ENCODE measurements at places on chromosomes 13 and 19.

GRCh38 chr19:17522988-17523872, 11.8 kb downstream of the PGLS start:
- no peak for DNase-seq

GRCh38 chr13:108005231-108005630, 210.1 kb downstream of the LIG4 start:
- DNase-seq: no peak

- no peak for DNase-seq
These were observed 90.1 kb upstream of the ABCC4 start for GRCh38 chr13:95391362-95391761.

DNA sequence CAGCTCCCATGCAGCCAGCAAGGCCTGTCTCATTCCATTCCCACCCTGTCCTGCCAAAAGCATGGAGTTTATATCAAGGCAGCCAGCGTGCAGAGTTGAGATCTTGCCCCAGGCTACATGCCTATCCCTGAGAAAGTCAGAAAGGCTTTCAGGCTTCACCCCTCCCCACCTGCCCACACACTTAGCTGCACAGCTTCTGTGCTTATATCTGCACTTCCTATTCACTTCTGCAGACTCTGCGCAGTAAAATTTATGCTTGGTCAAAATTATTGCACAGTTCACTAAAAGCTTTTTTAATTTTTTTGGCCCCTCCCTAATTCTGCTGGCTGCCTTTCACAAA, 12.5 kb upstream of the ZNF675 start:
- DNase-seq: no peak

DNA sequence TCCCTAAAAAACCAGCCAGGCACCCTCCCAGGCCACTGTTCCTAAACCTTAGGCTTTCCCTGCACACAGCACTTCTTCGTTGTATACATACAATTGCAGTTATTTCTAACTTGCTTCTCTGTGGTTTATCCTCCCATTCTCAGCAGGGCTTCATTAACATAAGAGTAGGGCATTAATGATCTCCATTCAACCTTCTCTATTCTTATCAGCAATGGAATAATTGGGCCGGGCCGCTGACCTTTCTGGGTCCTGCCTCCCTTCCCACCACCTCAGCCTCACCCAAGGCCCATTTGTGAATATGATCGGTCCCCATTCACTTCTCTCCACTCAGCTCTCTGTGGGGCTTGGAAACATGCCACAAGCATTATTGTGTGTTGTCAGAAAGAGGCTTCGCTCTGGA, 184.2 kb downstream of the SUCLA2 start:
- DNase-seq: no peak

GRCh38 chr19:12792853-12793289, 1.6 kb downstream of the JUNB start:
- no peak for DNase-seq

DNA sequence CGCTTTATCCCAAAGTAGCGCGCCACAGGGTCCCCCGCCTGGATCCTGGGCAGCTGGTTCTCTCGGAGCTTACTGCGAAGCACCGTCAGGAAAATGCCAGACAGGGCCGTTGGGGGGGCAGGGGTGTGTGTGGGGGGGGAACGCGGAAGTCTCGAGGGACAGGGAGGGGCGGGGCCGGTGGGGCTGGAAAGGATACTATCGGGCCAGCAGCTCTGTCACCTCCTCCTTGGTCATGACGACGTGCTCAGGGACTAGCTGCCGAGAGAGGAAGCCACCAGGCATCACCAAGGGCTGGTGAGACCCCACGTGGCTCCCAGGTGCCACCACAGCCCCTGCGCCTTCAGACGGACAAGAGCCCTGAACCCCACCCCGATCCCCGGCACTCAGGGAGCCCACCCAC, 5.3 kb downstream of the POLR2E start:
- DNase-seq: no peak

- DNase-seq: peak; percentile 89
These were observed 43.3 kb downstream of the RFX2 start for GRCh38 chr19:6066661-6067646.

- no peak for DNase-seq
These were observed 429.1 kb downstream of the ITGBL1 start for GRCh38 chr13:101881593-101881992.

- no peak for DNase-seq
These were observed 69.1 kb downstream of the ATP7B start for GRCh38 chr13:51942189-51942588.

GRCh38 chr13:109816808-109817203, 30.4 kb upstream of the IRS2 start:
- DNase-seq: no peak

DNA sequence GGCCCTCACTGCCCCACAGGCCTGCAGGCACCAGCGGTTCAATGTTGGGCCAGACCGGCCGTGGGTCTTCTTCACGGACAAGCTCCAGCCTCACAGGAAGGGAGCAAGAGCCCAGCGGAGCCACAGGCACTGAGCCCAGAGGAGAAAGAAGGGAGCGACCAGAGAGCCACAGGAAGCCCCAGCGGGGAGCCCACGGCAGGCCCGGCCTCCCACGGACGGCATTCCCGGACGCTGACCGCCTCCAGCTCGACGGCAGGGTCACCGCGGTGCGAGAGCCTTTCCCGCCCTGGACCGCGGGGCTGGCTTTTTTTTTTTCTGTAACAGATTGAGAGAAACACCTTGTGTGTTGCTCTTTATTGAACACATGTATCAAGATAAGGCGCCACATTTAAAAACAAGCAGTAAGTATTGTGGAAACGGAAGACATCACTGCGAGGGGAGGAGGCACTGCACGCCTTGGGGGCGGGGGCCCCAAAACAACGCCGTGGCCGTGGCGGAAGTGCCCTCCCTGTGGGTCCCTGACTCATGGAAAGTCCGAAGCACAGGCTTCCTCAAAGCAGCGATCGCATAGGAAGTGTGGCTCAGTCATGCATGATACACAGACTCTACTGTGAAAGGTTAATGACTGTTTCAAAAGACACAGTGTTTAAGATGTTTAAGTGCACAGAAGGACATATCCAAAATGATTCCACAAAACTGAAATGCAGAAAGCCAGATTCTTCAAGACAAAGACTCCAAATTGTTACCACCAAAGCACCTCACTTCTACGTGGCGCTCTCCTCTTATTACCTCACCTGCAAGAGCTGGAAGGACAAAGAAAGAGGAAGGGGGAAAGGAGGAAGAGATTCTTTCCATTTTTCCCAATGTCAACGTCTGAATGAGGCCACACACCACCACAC, 3.5 kb downstream of the RASA3 start:
- DNase-seq: peak; percentile 77

- DNase-seq: no peak
These were observed 22.0 kb downstream of the ELAVL1 start for GRCh38 chr19:7983286-7983950.

DNA sequence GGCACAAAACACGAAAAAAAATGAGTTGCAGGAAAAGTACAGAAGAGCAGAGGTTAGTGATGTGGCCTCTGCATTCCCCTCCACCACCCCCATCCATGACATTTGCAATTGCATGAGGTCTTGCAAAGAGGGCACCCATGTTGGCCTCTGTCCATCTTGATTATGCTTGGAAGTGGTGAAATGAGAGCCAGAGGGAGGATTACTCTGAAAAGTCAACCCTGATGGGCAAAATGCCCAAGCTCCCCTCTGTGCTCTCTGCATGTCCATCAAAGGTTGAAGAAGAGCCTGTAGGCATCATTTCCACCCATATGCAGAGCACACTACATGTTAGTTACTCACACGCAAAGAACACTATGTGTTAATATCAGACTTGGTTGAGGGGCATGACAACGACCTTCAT, 71.4 kb downstream of the SLC15A1 start:
- no peak for DNase-seq

GRCh38 chr13:37561031-37561430, 37.5 kb downstream of the POSTN start:
- DNase-seq: no peak

DNA sequence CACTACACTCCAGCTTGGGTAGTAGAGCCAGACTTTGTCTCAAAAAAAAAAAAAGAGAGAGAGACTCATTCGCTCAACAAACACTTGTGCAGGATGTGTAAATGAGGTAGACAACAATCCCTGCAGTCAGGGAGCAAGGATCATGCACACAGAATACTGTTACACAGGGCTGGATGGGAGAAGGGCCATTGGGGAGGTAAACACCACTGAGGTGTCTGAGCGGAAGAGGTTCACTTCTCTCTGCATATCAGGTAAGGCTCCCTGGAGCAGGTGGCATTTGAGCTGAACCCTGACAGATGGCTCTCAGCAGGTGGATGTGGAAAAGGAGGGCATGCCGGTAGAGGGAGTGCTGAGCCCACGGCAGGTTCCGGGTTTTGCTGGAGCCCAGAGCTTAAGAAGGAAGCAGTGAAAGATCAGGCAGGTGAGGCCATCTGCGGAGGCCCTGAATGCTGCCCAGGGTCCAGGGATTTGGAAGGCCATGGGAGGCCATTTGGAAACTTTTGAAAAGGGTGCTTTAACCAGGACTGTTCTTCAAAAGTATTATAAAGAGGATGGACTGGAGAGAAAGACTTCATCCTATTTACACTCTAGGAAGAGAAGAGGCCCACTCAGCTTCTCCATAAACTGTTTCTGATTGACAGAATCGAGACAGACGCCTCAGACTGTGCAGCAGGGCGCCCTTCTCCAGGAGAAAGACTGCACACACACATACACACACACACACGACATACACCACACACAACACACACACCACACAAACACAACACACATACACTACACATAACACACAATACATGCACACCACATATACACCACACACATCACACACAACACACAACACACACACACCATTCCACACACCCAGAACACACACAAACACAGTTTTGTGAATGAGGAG, 199.4 kb downstream of the USP12 start:
- DNase-seq: no peak

- peak; percentile 90 for DNase-seq
These were observed 15.4 kb upstream of the AP1M2 start for GRCh38 chr19:10602330-10603083.

DNA sequence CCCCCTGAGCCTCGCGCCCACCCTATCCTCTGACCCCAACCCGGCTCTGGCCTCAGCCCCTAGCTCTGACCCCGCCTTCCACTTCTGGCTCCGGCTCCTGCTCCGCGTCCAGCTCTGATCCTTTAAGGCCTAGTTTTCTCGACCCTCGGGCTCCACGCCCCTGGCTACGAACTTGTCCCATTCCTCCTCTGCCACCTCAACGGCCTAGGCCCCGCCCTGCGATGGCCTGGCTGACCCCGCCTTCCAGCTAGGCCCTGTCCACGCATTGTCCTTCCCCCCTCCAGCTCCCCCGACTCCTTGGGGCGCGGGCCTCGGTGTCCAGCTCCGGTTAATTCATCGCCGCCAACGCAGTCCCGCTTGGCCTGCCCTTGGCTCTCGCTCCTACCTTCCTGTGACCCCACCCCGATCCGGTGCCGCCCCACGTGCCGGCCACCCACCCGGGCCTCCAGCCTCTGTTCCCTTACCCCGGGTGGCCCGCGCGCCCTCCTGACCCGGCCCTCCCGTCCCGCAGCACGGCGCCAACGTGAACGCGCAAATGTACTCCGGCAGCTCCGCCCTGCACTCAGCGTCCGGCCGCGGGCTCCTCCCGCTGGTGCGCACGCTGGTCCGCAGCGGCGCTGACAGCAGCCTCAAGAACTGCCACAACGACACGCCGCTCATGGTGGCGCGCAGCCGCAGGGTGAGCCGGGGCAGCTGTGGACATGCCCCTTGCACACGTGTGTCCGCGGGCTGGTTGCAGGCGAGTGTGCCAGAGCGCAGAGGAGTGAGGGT, 9.4 kb downstream of the BCL3 start:
- peak; percentile 79 for DNase-seq

DNA sequence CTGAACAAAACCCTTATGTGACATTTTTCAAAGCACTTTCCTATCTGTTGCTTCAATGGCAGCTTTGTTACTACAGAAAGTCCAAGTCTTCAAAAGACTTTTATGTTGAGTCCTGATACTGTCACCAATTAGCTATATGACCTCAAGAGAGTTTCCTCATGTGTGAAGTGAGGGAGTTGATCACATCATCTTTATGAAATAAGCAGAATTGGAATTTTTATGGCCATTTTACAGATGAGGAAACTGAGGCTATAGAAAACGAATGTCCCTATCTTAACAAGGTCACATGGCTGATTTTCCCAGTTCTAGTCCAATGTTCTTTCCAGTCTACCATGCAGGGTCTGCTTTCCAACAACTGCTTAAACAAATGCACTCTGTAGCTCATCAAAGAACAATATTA, 2.6 kb downstream of the TNFRSF19 start:
- no peak for DNase-seq

DNA sequence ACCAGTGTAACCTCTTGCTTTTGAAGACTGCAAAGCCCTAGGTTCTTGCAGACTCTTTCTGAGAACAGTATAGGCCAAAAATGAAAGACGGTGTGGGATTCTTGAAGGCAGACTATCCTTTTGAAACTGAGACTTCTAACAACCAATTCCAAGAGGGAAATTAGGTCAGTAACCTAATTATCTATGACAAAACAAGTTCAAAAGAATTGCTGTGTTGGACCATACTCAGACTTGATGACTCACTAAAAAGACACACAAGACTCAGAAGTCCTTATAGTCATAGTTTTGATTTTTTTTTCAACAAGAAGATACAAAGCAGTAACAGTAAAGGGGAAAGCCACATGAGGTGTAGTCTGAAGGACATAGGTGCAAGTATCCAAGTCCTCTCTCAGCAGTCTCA, 624.0 kb upstream of the GPC6 start:
- no peak for DNase-seq

DNA sequence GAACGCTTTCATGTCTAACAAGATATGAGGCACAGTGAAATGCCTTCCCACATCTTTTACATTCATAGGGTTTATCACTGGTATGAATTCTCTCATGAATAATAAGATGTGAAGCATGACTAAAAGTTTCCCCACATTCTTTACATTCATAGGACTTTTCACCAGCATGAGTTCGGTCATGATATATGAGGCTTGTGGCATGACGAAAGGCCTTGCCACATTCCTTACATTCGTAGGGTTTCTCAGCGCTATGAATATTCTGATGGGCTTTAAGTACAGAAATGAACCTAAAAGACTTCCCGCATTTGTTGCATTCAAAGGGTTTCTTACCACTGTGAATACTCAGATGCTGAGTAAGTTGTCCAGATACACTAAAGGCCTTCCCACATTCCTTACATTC, 21.3 kb downstream of the ZNF607 start:
- DNase-seq: no peak

- DNase-seq: peak; percentile 74
These were observed 23.7 kb downstream of the SLC6A16 start for GRCh38 chr19:49301165-49301865.

GRCh38 chr19:19911150-19911549, 10.4 kb downstream of the ZNF93 start:
- DNase-seq: no peak

DNA sequence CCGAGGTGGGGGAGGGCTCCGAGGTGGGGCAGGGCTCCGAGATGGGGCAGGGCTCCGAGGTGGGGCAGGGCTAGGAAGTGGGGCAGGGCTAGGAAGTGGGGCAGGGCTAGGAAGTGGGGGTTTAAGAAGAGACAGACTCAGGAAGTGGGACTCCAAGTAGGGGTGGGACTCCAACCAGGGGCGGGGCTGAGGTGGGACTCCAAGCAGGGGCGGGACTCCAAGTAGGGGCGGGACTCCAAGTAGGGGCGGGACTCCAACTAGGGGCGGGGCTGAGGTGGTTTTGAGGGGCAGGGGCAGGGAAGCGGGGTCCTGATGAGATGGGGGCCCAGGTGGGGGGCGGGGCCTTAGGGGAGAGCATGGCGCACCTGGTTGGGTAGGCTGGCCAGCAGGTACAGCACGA, 13.6 kb downstream of the CFD start:
- DNase-seq: no peak

GRCh38 chr13:77338961-77339401, 12.1 kb upstream of the MYCBP2 start:
- DNase-seq: no peak

GRCh38 chr13:109088624-109088917, 459.2 kb downstream of the MYO16 start:
- DNase-seq: no peak

- DNase-seq: peak; percentile 87
These were observed 1.6 kb downstream of the MEX3D start for GRCh38 chr19:1566392-1567115.
